ENCODE measurements at places on chromosomes 7 and 10.
A peak's percentile ranks its signal among the peaks of the same experiment; 100 is the strongest.

DNA sequence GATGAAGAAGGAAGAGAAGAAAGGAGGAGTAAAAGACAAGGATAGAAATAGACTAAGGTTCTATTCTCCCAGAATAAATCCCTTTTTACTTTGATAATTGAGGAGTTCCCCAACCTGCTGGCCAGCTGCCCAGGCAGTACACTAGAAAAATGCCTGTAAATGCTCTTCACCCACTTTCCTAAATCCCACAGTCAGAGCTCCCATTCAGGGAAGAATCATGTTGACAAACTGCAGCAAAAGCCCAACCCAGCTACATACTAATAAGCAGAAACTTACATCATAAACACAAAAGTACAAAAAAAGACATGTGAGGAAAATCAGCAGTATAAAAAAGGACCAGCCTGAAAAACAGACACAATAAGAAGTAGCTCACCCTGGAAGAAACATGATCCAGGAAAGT, 15.8 kb upstream of the KDM7A start:
- no peak for DNase-seq

DNA sequence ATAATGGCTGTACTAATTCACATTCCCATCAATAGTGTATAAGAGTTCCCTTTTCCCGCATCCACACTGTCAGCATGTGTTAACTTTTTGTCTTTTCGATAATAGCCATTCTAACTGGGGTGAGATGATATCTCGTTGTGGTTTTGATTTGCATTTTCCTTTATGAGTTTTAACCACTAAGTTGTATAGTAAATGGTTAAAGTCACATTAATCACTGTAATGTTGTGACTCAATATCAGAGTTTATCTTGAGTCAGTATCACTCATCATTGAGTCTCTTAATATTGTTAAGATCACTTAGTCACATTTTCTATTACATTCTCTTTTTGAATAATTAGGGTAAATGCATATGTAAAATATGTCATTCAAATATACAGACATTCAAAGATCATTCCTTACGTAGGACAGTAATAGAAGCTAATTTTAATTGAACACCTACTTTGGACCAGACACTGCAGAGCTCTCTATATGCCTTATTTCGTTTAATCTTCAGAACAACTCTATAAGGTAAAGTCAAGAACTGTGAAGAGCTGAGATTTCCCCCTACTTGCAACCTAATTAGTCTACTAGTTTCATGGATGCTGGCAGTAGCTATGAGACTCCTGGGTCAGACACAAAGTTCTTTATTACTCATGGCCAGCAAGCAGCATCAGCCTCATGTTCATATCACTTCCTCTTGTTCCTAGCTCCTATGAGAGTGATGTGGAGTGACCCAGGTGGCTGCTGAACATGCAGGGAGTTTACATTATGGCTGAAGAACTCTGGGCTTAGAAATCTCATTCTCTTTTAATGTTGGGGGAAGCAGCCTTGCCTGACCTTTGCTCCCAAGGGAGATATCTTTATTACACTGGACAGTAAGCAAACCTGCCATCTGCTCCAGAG, 30.5 kb downstream of the CREB5 start:
- DNase-seq, result peak; percentile 45

DNA sequence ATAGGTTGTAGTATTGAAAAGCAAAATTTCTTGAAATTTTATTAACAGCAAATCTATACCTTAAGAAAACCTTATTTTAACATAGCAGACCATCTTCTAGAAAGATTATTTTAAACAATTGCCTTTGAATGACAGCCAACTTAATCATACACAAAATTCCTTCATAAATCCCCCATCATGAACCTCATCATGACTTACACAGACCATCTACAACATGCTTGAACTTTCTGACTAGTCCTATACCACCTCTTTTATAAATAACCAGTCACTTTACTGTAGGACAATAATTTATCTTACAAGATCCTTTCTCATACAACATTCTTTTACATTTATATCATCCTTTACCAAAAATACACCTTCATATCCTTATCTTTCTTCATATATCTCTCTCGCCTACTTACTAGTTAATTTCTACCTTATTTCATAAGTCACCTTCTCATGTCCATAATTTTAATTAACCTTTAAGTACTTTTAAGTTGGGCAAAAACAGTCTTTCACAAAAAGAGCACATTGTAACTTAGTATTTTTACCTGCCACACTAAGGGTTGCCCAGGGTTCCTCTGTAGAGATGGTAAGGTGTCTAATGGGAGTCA, 16.6 kb upstream of the PTN start:
- DNase-seq, result no peak

- no peak for DNase-seq
Measured at GRCh38 chr10:42475168-42476098, 162.9 kb downstream of the ZNF33B start.

- peak; percentile 13 for DNase-seq
Measured at GRCh38 chr10:103854686-103855391, 537 bp downstream of the SH3PXD2A start.

DNA sequence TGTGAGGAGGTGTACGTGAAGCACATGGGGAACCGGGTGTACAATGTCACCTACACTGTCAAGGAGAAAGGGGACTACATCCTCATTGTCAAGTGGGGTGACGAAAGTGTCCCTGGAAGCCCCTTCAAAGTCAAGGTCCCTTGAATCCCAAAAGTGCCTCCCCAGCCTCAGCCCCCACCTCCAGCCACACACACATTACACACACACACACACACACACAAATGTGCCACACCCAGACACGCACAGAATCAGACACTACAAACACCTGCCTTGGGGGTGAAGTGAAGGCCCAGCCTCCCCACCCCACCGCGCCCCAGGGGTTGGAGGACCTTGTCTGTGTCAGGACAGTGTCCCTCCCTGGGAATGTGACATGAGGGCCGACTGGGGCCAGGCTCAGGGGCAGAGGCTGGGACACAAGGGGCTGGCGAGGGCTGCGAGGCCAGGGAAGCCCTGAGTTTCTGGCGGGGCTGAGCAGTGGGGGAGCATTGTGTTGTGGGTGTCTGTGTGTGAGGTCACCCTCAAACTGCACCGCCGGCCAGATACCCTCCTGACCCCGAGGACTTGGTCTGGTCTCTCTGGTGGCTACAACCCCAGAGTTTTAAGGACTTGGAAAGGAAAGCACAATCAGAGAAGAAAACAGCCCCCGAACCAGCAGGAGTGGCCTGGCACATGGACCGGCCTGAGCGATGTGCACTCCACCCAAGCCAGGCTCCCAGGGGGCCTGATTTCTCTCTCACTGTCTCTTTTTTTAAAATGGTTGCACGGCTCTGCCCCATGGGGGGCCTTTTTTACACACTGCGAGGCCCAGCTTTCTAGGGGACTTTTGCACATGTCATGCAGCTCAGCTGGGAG, 4.0 kb upstream of the ATP6V1F start:
- no peak for DNase-seq

- DNase-seq, result no peak
Measured at GRCh38 chr7:40474790-40475680, 340.2 kb downstream of the SUGCT start.

DNA sequence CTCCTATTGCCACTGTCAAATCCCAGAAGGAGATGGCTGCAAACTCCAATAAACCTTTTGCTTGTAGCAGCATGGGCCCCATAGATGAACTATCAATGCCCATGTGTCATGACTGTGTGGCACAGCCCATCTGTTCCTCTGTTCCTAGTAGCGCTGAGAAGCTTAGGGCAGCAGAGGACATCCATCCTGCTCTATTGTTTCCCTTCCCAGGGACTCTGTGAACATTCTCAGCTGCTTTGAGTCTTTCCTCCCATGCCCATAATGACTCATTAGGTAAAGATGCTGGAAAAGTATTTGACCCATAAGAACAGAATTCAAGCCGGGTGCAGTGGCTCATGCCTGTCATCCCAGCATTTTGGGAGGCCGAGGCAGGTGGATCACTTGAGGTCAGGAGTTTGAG, 28.3 kb downstream of the STMP1 start:
- peak; percentile 75 for DNase-seq

- no peak for DNase-seq
Measured at GRCh38 chr10:48771234-48771633, 86.6 kb downstream of the WDFY4 start.

- peak; percentile 42 for DNase-seq
Measured at GRCh38 chr7:27189295-27189996, 4.4 kb upstream of the HOXA11 start.

DNA sequence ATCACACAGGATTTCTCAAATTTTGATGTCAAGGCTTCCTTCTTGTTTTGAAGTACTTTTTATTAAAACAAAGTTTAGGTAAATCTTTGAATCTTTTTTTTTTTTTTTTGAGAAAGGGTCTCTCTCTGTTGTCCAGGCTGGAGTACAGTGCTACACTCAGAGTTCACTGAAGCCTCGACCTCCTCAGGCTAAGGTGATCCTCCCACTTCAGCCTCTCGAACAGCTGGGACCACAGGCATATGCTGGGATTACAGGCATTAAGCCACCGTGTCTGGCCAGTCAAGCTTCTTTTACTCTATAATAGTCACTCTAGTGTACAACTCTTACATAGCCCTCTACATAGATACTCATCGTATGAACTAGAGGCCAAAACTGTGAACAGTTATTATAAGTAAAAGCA, 3.4 kb downstream of the RUFY2 start:
- no peak for DNase-seq

GRCh38 chr7:88339195-88339922, 32.7 kb upstream of the STEAP4 start:
- no peak for DNase-seq

DNA sequence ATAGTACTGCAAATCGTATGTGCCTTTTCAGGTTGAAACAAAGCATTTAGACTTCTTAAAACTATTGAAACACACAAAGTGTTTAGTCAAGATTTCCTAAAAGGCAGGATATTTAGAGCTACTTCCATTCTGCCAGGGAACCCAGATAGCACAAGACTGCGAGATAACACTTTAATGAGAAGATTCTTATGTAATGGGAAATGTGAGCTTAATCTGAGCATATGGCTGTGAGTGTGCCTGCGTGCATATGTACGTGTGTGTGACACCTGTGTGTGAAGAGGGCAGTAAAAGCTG, 14.3 kb upstream of the JCAD start:
- no peak for DNase-seq

GRCh38 chr7:14292737-14293136, 303.3 kb upstream of the ETV1 start:
- no peak for DNase-seq

- no peak for DNase-seq
Measured at GRCh38 chr10:20674926-20675325, 222.2 kb downstream of the NEBL start.

DNA sequence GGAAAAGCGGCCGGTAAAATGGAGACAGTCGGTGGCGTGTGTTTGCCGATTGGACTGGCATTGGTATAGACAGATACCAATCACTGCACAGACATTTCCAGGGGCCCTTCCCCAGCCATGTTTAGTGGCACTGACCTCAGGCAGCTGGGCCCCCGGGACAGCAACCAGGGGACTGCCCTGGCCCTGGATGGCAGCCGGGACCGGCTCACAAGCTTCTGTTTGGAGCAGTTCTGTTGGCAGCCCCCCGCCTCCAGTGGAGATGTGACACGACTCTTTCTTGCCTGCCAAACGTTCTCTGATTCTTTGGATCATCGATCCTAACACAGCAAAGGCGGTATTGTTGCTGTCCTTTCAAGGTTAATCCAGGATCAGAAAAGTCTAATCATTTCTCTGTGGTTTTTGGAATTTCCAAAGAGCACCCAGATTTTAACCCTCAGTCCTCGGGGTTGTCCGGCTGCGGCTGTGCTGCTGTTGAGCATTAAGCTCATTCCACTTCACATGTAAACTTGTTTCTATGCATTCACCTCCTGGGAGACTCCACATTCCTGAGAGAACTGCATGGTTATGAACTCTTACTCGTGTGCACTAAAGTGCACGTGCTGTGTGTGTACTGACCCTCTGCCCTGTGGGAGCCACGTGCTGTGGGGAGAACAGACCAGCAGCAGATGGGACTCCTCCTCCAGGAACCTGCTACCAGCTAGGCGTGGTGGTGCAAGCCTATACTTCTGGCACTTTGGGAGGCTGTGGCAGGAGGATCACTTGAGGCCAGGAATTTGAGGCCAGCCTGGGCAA, 46.0 kb downstream of the FOXK1 start:
- DNase-seq, result no peak

DNA sequence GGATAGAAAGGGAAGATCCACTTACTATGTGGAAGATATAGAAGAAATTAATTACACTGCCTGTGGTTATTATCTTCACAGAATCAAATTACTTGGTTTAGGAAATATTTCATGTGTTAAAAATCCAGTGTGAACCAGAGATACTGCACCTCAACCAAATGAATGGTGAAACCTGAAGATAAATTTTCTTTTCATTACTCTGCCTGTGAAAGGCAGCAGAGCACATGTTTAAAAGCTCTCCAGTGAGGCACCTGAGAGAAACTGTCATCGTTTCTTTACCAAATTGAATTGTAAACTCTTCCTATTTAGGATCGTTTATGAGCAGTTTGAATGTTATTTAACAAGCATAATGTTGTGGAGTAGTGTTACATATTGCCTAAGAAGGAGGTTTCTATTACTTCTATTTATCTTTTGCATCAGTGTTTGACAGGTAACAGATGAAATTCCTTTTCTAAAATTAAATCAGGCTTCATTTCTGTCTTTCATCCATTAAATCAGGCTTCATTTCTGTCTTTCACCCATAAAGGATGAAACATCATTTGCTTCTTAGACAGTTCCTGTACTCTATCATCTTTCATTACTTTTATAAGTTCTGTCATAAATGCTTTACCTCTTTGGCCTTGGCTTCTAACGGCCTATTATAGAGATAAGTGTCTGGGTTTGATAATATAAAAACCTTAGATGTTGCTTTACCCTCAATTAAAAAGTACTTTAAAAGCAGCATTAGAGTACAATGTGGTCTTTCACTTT, 266.6 kb downstream of the NXPH1 start:
- DNase-seq, result no peak

- DNase-seq, result no peak
Measured at GRCh38 chr7:11751807-11752389, 80.1 kb downstream of the THSD7A start.

DNA sequence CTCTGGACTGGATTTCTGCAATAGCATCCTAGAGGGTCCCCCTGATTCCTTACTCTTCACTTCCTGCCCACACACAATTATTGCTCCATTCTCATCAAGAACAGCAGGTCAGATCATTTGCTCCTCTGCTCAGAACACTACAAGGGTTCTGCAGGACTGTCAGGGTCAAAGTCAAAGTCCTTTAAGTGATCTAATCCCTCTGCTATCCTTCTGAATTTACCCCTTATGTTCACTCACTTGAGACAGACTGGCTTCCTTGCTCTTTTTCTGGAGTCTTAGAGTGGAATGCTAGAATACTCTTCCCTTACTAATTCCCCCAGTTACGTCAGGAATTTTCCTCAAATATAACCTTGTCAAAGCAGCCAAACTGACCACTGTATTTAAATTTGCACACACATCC, 7.5 kb upstream of the POT1 start:
- DNase-seq, result no peak

- no peak for DNase-seq
Measured at GRCh38 chr7:68718097-68718551, 880.2 kb upstream of the AUTS2 start.

- no peak for DNase-seq
Measured at GRCh38 chr10:98610836-98611235, 164.1 kb upstream of the HPS1 start.

- DNase-seq, result no peak
Measured at GRCh38 chr7:122544463-122544862, 154.5 kb downstream of the RNF133 start.

GRCh38 chr7:139099172-139099947, 10.2 kb downstream of the ZC3HAV1 start:
- DNase-seq, result peak; percentile 37
